Activated naive CD4-positive, alpha-beta T cell (primary cell): ENCODE measurements at places on chromosomes 1 and 21.
A peak's percentile ranks its signal among the peaks of the same experiment; 100 is the strongest.

DNA sequence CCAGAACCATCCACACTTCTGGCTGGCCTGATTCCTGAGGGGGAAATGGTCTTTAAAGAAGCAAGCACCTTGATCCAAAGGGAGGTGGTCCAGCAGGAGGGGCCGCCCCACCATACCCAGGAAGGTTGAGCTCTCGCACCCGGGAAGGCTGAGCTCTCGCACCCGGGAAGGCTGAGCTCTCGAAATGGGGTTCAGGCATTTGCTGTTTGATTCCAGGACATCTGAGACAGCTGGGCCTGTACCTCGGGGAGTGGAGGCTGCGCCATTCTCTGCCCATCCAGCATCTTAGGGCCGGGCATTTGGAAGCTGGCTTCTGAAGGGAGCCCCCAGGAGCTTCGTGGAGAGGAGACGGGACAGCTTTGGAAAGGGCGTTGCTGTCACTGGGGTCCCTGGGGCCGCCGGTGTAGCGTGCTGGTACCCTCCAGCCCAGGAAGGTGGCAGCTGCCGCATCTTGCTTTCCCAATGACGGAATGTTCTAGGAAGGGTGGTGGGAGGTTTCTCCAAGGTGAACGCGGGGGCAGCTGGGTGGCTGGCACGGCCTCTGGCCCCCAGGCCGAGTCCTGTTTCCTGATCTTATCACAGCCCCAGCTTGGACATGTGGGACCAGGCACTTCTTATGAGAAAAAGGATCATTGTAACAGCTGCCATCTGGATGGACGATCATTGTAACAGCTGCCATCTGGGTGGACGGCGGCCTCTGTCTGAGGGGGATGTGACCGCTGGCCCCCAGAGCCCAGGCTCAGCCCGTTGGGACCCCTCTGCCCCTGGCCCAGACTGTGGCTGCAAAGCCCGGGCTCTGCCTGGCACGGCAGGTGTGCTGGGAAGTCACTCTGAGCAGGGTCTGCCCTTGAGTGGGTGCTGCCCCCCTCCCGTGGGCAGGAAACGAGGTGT lies 61.6 kb downstream of the COL18A1 start:
- DNase-seq = no peak

DNA sequence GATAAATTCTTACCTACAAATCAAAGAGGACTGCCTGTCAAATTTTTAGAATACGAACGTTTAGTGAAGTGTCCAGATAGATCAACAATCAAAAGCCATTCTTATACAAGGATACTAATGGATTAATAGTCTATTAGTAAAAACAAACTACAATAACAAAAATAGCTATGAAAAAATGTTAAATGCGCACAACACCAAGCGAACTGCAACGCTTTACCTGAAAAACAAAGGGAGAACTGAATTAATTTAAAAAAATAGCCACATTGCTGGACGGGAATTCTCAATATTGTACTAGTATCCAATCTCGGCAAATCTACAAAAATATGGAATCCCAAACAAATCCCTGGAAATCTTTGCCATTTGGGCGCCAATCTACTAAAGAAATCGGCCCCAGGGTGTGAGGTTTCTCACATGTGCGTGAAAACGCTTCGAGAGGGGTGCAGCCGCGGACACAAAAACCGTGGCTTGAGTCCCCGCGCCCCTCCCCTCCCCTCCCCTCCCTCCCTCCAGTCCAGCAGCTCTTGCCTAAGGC lies 55.6 kb downstream of the TRAF5 start:
- DNase-seq = no peak

DNA sequence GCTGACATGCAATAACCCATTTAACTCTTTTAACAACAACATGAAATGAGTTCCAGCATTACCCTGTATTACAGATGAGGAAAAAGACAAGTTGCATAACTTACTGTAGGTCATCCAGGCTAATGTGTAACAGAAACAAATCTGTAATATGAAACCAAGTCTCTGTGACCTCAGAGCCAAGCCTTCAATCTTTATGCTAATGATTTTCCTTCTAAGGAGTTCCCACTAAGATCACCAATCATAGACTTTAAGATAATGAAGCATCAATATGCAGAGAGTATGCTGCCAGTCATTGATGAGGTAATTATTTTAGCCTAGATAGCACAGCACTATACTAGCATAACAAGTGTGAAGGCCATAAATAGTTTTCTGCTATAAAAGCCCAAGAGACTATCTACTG lies 35.6 kb upstream of the RNPC3 start:
- no peak for DNase-seq

- peak; percentile 5 for DNase-seq
Observed at GRCh38 chr1:204763773-204764427, 78.4 kb upstream of the LRRN2 start.

DNA sequence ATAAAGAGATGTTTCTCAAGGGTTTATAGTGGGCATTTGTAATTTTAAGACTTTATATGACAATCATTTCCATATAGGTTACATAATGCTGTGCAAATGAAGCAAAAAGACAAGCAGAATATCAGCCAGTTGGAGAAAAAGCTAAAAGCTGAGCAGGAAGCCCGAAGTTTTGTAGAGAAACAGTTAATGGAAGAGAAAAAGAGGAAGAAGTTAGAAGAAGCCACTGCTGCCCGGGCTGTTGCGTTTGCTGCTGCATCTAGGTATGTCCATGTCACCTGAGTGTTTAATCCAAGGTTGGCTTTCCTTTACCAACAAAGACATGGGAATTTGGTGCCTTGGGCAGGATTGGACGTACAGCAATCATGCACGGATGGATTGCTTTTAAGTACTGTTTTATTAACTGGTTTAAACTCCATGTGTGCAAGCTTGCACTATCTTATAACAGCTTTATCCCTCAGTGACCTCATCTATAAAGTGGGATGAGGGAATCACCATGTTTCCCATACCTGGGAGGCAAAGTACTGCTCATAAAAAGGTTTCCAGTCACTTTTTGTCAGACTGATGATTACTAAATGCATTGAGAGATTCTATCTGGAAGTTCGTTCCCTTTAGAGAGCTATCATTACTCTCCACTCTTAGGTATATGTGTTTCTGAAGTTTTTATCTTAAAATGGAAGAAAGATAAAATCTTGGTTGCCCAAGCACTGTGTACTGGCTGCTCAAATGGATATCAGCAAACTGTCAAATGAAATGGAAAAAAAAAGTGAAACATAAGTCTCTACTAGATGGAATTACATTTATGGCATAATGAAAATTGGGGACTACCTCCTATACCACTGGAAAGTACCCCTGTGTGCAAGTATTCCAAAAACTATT lies 55.1 kb downstream of the MACO1 start:
- DNase-seq = no peak

- DNase-seq = no peak
Observed at GRCh38 chr21:46597031-46597430, 7.9 kb downstream of the S100B start.

- DNase-seq = no peak
Observed at GRCh38 chr1:182004601-182005000, 56.9 kb downstream of the ZNF648 start.

DNA sequence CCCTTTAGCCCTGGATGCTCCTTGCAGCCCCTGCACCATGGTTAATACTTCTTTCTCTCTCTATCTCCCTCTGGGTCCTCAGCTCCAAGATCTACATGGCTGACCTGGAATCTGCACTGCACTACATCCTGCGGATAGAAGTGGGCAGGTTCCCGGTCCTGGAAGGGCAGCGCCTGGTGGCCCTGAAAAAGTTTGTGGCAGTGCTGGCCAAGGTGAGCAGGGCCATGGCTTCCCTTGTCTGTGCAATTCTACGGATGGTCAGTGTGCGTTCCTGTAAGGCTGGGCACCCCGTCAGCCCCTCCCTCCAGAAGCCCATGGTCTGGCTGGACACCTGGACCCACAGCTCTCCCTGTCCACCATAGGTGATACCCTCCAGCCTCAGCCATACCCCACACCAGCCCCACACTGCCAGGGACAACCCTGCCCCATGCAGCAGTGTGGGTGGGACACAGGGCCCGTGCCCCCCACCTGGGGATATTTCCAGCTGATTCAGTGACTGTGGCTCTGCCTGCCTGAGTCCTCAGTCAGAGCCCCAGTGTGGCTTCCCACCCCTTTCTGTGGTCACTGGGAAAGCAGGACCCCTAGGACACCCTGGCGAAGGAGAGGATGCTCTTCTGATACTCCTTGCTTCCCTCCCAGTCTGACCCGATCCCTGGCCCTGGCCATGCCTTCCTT lies 31.4 kb downstream of the QSOX1 start:
- no peak for DNase-seq

GRCh38 chr1:235253219-235253962 lies 74.6 kb downstream of the ARID4B start:
- DNase-seq = peak; percentile 41

- DNase-seq = no peak
Observed at GRCh38 chr1:89085781-89086180, 20.8 kb upstream of the GBP1 start.

DNA sequence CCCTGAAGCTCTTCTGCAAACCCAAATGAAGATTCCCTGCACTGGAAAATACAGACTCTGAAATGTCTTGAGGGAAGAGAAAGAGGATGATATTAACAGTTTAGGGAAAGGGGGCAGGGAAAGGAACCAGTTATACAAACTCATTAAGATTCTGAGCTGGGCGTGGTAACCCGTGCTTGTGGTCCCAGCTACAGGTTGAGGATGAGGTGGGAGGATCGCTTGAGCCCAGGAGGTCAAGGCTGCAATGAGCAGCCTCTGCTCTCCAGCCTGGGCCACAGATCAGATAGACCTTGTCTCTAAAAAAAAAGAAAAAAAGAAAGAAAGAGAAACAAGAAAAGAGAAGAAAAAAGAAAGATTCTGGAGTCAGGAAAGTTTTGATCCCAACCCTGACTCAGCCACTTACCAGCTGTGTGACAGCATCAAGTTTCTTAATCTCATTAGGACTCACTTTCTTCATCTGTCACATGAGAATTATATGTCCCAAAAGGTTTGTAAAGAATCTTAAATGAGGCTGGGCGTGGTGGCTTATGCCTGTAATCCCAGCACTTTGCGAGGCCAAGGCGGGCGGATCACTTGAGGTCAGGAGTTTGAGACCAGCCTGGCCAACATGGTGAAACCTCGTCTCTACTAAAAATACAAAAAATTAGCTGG lies 53.9 kb downstream of the OPTC start:
- no peak for DNase-seq

GRCh38 chr1:109894823-109895719 lies 15.6 kb upstream of the CSF1 start:
- no peak for DNase-seq

- no peak for DNase-seq
Observed at GRCh38 chr1:2983319-2983705, 38.0 kb upstream of the ACTRT2 start.

- DNase-seq = no peak
Observed at GRCh38 chr1:12185918-12186678, 19.3 kb downstream of the TNFRSF1B start.

DNA sequence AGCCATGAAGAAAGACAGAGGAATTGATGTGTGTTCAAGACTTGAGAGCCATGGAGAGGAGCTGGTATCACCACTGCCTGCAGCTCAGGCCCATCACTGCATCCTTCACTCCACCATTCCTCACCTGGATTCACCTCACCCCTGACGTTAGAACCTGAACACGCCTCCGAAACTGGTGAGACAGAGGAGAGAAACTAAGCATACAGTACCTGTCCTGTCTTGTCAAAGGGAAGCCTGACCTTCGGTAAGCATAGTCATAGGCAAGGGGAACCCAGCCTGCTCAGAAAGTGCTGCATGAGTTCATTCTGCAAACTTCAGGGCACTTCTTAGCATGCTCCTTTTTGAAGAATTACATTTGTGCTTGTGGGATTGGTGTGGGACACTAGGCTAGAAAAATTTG lies 425.8 kb downstream of the DSCAM start:
- DNase-seq = no peak

GRCh38 chr1:185453496-185454192 lies 136.6 kb upstream of the IVNS1ABP start:
- DNase-seq = no peak

DNA sequence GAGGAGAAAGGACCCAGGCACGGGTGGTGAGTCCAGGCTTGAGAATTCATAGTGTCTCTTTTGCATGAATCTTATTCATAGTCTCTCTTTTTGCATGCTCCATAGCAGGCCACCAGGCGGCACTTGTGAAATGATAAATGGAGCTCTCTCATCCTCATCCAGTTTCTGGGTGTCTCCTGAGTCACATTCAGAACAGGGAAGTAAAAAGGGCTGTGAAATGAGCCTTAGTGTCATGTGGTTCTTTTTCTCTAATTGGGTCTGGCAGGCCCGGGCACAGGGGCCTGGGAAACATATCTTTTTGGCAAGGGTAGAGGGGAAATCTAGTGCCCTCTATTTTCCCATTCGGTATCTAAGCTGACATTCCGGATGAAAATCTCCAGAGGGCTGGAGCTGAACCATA lies 19.1 kb upstream of the NCF2 start:
- no peak for DNase-seq

DNA sequence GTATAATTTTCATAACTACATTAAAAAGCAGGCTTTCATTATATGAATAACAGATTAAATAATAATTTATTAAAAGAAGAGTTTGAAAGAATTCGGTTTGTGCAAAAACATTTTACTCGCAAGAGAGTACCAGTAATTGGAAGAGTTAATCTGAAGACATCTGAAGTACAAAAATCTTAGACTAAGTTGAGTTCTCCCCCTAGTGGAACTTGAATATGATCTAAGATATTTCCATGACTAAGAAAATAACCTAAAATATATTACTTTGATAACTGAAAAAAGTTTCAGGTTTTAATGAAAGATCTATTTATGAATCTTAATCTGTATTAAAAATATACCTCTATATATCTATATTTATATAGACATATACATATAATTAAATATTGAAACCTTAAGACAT lies 112.5 kb upstream of the GFI1 start:
- DNase-seq = no peak

DNA sequence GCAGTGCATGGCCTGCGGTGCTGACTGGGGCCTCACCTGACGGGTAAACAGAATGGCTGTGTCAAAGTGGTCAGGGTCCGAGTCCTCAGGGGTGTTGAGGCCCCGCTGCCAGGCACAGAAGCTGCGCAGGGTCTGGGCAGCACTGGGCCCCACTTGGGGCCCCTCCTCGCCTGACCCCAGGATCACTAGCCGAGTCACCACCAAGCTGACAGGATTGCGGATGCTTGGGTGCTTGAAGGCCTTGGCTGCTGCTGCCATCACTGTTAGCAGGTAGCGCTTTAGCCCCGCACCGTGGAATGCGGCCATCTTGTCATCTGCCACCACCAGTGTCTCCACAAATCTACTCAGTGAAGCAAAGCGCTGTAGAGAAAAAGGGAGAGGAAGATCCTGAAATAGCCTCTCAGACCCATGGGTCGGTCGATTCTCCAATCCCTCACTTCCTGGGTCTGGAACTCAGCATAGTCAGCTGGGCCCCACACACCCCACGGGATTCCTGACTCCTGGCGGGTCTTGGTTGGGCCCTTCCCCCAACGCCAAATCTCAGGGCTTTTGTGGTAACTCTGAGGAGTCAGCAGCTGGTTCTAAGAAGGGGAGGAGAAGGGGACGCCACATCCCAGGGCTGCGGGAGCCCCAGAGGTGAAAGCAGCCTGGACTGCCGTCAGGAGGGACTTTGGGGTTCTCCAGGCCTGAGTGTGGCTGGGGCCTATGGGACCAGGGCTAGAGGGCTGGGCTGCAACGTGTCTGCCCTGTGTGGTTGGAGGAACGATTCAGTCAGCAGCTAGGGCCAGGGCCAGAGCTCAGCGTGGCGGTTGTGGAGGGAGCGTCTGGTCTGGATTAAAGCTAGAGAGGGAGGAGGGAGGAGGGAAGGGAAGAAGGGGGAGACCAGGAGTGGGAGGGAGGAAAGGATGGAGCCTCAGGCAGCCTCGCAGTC lies 2.1 kb downstream of the ADAMTS4 start:
- no peak for DNase-seq
